ENCODE measurements at places on chromosomes 2 and 18.

DNA sequence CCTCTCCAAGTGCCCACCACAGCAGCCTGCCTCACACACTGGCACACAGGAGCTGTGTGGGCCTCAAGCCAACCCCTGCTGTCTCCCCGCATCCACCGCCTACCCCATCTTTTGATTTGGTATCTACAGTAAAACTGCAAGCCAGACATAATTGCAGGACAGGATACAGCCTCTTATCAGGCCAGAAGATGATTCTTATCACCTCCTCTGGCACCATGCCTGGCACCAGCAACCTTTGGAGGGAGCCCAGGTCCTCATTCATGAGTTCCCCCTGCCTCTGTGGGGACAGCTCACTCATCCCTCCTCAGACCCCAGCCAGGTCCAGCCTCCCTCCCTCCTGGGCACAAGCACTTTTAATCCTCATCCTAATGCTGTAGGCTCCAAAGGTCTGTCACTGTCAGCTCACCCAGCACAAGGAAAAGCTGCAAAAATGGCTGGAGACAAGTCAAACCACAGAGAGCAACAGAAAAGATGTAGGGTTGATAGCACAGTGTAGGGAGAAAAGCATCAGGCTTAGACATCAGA is 9.7 kb downstream of the RAB11FIP5 start:
- no peak for DNase-seq

DNA sequence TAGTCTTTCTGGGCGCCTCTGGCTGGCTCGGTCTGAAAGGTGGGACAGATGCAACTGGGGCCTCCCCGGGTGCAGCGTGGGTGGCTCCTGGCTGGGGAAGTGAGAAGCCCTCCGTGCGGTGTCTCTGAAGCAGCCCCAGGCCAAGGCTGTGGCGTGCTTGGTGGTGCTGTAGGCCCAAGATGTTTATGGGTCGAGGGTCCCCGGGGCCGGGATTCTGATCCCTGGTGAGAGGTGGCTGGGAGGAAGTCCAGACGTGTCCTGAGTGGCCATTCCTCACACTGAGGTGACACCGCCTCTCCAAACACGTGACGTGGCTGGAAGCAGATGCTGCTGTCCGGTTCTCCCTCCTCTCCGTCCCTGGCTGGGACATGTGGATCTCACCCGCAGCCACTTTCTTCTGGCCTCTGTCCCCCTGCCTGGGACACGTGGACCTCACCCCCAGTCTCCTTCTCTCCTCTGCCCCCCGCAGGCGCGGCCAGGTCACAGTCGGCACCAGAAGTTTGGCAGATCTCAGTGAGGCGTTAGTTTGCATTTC is 12.6 kb downstream of the RTP5 start:
- no peak for DNase-seq

GRCh38 chr2:33205693-33206434 is 259.1 kb downstream of the LTBP1 start:
- no peak for DNase-seq

DNA sequence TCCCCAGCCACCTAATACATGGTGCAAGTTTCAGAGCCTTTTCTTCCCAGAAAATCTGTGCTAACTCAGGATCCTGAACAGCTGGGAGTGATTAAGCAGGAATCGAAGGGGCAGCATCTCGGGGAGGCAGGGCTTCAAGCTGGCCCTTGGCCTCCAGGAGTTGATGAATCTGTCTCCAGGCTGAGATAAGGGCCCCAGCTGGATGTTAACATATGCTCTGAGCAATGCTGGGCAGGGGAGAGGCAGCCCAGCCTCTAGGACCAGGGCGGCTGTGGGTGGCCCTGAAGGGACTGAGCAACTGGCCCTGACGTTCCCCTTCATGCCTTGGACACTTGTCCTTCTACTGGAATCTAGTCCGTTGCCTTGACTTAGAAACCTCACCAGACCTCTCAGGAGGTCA is 84.1 kb upstream of the EPC2 start:
- DNase-seq: no peak

DNA sequence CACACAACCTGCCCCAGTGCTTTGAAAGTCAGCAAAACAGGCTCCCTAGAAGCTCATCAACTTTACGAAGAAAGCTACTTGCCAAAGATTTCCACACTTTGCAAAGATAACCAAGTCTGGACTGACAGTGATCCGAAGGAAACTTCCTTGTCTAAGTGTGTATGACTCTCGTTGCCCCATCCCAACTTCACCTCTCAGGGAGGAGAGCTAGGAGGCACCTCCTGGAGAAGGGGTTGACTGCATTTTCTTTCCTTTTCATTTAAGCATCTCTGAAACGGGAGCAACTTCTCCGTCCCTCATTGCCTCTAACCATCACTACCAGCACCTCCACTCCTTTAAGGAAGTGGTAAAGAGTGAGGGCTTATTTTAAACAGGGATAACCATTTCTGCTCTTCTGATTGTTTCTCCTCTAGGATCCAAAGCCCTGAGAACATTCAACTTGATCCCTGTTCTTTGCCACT is 7.0 kb downstream of the ZEB2 start:
- DNase-seq: no peak
